AG04449 (cell line): ENCODE measurements at places on chromosomes 11 and 22.

DNA sequence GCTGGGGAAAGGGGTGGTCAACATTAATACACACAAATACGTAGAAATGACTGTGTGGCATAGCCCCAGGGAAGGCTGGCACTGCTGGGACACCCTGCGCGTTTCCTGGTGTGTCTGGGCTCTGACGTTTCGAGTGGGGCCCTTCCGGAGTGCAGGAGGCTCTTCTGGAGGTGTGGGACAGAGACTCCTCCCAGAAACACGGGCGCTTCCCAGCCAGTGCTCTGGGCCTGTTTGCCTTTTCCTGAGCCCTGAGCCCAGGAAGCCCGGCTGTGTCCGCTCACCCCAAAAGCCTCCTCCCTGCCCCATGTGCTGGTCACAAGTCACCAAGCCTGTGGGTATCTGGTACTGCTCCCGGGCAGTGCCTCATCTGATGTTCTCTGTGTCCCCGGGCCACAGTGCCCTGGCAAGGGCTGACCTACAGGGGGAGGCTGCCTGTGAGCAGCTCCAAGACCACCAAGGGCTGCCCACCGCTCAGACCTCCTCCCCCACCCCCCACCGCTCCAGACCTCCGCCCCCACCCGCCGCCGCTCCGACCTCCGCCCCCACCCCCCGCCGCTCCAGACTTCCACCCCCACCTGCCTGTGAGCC lies 1133.3 kb downstream of the BRD1 start:
- no peak for DNase-seq

GRCh38 chr11:129279326-129280026 lies 87.4 kb upstream of the ARHGAP32 start:
- DNase-seq = no peak

GRCh38 chr22:50101870-50102565 lies 12.2 kb downstream of the MOV10L1 start:
- no peak for DNase-seq

- DNase-seq = no peak
Observed at GRCh38 chr22:36741968-36742367, 34.0 kb downstream of the IFT27 start.

DNA sequence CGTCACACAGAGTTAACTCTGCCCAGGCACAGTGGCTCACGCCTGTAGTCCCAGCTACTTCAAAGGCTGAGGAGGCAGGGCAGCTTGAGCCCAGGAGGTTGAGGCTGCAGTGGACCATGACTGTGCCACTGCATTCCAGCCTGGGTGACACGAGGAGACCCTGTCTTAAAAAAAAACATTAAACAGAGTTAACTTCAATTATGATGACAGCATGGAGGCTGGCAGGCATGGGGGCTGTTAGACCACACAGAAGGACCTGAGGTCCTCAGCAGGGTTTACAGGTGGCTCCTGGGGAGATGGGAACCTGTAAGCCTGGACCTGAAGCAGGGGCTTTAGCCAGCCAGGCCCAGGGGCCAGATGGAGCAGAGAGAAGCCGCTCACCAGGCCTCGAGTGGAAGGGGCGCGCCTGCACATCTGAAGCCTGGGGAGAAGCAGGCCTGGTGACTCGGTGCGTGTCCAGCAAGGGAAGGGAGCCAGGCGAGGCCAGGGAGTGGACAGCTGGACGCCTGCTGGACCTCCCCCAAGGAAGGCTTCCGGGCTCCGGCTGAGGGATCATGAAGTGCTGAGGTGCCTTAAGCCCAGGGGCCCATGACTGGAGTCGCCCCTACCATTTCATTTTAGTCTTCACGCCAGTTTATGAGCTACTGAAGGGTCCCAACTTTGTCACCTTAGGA lies 25.3 kb downstream of the RPUSD4 start:
- no peak for DNase-seq

DNA sequence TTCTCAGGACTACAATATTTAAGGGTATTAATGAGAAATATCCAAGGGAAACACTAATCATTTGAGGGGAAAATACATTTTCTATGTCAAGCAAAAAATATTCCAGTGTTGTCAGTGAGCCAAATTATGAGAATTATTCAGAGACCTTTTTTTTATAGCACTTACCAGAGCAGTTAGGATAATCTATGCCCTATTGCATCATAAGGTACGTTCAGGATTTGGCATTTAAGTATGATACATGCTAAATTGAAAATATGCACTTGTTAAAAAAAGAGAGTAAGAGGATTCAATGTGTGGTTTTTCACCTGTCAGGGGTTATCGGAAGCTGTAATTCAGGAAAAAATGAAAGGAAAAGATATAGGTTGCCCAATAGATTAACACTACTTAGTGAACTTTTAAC lies 17.2 kb upstream of the MPPED2 start:
- DNase-seq = no peak

GRCh38 chr11:115423728-115424459 lies 80.3 kb downstream of the CADM1 start:
- DNase-seq = no peak

GRCh38 chr11:118921929-118922744 lies 3.6 kb downstream of the BCL9L start:
- no peak for DNase-seq

- DNase-seq = no peak
Observed at GRCh38 chr11:124080327-124081001, 34.8 kb upstream of the VWA5A start.

GRCh38 chr22:19753996-19754700 lies 6.4 kb upstream of the TBX1 start:
- no peak for DNase-seq

DNA sequence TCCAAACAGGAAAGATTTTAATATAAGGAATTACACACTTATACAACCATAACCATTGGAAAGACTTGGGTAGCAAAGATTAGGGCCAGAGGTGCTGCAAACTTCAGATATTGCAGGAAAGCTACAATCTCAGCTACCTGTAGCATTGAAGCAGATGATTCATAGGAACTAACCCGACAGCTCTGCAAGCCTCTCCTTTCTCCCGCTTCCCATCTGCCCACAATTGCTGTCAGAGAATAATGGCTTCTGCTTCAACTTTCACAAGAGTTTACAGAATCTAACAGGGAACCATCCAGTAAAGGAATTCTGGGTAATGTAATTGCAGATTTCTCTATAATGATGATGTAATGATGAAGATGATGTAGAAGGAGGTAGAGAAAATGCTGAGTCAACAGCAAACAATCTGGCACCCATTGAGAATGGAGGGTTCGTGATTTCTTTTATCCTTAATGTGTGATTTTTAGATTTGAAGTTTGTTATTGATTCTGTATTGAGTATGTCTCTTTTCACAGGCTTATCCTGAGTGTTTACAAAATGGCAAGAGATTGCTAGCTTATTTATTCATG lies 70.8 kb upstream of the USP47 start:
- no peak for DNase-seq

- DNase-seq = no peak
Observed at GRCh38 chr11:122732342-122733315, 77.1 kb downstream of the UBASH3B start.

GRCh38 chr11:69746752-69747742 lies 28.1 kb downstream of the FGF4 start:
- DNase-seq = no peak
